ENCODE measurements at places on chromosomes 3 and 15. TPM values are rescaled to one million over a fixed set of nuclear protein-coding genes. Genes with fewer than 3 reads are reported as not detected.

- DNase-seq, result no peak
Measured at GRCh38 chr3:120767106-120767505, 24.6 kb downstream of the GTF2E1 start.

DNA sequence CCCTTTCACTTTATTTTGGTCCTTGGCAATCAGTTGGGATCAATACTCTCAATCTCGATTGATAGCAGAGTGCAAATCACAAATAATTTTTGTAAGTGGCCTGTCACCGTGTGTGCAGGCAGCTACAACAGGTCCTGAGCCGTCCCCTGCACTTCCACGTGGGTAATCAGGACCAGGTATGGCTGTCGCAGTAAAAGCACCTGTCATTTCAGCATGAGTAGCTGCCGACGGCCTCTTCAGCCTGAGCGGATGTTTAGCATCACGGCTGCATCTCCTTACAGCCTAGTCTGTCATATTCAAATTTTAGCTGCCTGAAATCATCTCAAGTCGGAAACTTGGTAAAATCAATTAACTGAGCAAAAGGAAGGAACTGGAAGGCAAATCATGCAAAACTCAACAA, 53.0 kb upstream of the FOXP1 start:
- DNase-seq, result no peak

DNA sequence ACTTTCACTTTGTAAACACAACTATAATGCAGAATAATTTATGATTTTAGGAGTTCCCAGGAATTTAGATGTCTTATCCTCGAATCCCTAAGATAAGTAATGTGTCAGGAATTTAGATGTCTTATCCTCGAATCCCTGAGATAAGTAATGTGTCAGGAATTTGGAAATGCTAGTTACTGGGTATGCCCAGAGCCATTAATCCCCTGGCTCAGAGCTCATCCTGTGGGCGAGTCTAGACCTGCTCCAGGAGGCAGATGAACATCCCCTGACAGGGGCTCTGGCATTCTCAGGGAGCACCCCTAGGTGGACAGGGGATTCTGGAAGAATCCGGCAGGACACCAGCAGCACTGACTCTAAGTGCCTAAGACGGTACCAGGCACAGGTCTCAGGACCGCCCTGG, 163.3 kb downstream of the ARRDC4 start:
- DNase-seq, result no peak

CATSPER2 gene
- 12.8 TPM for total RNA-seq

Data from CD4-positive, alpha-beta memory T cell (primary cell).